ENCODE measurements at places on chromosomes 5 and 9.

DNA sequence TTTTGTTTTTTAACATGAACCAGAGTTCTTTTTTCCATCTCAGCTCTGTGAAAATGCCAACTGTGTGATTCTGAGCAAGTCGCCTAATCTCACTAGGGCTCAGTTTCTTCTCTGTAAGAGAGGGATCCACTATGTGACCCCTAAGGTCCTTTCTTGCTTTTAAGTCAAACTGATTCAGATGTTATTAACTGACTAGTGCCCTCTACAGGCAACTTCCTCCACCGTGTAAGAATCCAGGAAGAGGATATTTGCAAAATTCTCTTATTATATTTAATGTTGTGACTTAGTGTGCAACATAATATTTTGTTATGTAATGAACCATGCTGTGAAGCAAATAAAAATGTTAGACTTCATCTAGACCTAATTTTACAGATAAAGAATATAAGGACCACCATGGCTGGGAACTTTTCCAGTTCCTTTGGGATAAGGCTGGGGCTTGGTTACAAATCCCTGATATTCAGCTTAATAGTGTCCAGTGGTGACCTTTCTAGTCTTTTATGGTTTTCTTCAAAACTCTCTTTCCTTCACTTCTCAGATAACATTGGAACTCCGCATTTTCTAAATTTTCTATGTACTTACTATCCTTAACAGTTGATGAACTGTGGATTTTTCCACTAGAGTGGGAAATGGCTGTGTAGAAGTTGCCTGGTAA, 244.7 kb downstream of the PIK3R1 start:
- DNase-seq, result no peak

DNA sequence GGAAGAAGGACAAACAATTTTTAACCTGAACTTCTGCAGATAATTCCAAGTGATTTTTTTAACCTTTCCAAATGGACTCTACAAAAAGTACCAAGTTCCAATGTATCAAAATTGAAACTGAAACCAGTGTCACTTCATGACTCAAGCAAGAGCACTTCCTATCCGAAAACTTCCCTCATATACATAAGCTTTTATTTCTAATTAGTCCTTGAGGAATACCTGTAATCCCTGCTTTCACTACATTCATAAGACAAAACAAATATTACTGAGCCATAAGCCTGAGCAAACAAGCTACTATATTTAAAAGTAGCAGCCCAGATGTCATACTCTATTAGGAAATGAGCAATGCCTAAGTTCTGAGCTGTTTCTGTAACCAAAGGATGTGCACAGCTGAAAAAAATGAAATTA, 224.4 kb downstream of the EBF1 start:
- no peak for DNase-seq

- DNase-seq, result peak; percentile 71
Observed at GRCh38 chr5:440401-441201, 2.4 kb upstream of the EXOC3 start.

- DNase-seq, result peak; percentile 79
Observed at GRCh38 chr9:137316012-137316981, 14.2 kb upstream of the NRARP start.

- DNase-seq, result no peak
Observed at GRCh38 chr9:21991072-21991959, 2.9 kb downstream of the CDKN2A start.

DNA sequence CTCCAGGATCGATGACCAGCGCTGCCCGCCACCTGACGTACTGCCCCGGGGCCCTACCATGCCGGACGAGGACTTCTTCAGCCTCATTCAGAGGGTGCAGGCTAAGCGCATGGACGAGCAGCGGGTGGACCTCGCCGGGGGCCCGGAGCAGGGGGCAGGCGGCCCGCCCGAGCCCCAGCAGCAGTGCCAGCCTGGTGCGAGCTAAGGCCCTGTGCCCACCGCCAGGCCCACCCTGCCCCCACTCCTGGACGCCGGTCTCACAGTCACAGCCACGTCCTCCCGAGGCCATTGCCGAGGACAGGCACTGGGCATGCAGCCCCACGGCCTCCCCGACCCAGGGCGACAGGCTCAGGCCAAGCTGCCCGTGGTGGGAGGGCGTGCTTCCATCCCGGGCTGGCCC, 5.5 kb downstream of the DNLZ start:
- DNase-seq, result no peak

- peak; percentile 84 for DNase-seq
Observed at GRCh38 chr5:191036-191948, at the start of gene LRRC14B. TSS of gene LRRC14B (plus strand) at chr5:191495. CDS start at chr5:191539, 44 bp downstream.

DNA sequence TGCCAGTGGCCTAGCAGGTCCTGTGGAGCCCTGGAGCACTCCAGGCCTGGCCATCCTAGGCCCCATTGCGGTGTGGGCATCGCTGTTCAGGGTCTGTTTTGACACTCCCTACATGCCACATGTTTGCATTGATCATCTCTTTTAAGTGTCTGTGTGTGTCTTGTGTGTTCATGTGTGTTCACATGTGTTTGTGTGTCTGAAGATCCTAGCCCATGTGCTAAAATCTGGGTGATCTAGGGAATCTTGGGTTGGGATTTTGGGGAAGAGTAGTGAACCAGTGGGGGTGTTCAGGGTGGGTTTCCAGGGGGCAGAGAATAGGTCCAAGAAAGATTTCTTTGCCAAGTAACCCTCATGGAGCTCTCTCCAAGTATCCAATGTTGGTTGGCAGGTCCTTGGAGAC, 8.4 kb downstream of the PSD2 start:
- no peak for DNase-seq

GRCh38 chr5:64299805-64300204, 134.2 kb downstream of the RNF180 start:
- DNase-seq, result no peak

DNA sequence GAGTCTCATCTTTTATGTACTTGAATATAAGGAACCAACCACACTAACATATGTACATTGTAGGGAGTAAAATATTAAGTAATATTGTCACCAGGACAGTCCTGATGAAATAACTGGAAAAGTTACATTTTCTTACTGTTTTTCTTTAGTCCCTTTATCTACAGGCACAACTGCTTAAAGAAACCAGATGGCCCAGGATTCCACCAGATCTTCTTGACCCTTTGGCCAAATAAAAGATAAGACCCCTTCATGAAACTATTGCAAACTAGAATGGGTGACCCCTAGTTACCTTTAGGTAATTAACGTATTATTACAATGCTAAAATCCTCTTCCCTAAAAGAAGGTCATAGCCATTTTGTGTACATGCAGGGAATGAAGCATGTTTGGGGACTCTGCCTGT, 106.3 kb upstream of the FTMT start:
- no peak for DNase-seq

- no peak for DNase-seq
Observed at GRCh38 chr9:125485471-125486151, 221.4 kb downstream of the MAPKAP1 start.

- no peak for DNase-seq
Observed at GRCh38 chr9:35526087-35526801, 36.3 kb downstream of the RUSC2 start.

- DNase-seq, result no peak
Observed at GRCh38 chr9:8346296-8346695, 546.7 kb upstream of the DMAC1 start.

DNA sequence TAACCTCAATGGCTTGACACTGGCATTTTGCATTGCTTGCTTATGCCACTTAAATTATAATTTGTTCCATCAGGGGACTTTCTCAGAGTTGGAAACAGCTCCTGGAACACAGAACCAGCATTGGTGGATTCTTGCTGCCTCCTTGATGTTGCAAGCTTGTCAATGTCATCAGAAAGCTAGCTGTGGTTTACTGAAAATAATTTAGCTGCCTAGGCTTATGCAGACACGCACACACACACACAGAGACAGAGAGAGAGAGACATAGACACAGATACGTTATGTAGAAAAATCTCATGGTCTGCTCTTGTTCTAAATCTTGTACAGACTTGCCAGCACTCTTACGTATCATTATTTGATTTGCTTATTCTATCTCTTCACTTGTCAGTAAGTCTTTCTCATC, 78.0 kb downstream of the HMHB1 start:
- no peak for DNase-seq

DNA sequence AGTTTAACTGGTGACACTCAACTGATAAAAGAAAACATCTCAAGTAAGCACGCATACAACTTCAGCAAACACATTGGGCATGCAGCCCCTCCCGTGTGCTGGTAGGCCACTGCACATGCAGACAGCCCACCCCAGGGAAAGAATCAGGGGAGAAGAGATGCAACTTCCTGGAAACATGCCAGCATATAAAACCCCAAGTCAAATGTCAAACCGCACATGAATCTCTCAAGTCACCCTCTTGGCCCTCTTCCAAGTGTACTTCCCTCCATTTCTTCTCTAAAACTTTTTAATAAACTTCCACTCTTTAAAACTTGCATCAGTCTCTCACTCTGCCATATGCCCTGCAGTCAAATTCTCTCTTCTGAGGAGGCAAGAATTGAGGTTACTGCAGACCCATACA, 732.7 kb downstream of the SEMA5A start:
- DNase-seq, result no peak

- no peak for DNase-seq
Observed at GRCh38 chr5:170126061-170126460, 20.4 kb downstream of the FOXI1 start.

DNA sequence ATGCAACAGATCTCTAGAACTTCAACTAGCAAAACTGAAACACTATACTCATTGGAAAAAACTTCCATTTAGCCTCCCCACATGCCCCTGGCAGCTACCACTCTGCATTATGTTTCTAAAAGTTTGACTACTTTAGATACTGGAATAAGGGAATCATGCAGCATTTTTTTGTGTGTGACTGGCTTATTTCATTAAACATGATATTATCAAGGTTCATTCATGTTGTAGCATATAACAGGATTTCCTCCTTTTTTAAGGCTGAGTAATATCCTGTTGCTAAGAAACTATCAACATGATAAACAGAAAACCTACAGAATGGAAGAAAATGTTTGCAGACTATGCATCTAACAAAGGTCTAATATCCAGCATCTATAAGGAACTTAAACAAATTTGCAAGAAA, 597.9 kb downstream of the DMRTA1 start:
- DNase-seq, result no peak

DNA sequence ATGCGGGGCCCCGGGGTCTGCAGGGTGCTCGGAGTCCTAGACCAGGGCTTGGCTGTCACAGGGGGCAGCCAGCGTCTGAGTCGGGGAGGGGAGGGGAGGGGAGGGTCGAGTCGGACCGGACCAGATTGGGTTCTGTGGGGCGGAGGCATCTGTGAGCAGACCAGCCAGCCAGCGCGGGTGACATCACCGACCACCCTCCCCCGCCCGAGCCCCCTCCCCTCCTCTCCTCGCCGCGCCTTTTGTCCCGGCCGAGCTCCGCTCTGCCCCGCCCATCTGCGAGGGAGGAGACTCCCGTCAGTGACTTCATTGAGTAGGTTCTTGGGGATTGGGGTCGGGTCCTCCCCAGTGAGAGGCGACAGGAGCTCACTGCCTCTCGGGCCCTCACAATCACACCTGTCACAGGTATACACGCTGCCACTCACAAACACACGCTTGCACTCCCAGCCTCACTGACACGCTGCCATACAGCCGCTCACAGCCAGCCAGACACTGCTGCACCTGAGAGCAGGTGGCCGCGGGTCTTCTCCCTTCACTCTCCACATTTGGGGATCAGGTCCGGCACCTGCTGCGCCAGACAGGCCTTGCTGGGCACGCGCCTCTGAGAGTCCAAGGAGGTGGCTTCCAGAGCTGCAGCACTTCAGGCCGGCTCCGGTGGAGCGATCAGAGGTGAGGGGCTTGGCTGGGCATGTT, 546 bp downstream of the DNAJB5 start:
- DNase-seq, result peak; percentile 87

DNA sequence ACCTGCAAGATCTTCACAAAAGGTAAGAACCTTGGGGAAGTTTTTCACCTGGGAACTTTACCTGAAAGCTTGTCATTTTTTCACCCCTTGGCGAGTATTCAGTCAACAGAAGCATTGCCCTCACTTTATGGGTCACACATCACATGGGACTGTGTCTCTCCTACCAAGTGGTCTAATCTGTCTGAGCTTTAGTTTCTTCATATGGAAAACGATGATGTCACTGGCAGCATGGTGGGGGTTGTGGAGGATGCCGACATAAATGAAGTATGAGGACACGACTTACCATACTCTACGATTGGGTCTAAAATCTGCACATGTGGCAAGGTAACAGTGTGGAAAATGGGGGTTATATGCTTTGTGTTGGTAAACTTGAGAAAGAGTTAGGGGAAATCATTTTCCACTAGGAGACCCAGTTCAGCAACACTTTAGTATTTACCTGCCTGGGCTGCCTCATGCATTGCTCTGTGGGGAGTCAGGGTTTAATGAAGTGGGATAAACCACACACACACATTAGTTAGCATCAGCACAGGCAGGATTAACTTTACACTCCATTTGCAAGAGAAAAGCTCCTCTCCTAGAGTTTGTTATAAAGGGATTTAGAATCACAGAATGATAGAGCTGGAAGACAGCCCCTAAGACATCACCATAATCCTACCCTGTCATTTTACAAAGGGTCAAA, 19.8 kb upstream of the PAX5 start:
- DNase-seq, result no peak

- DNase-seq, result peak; percentile 85
Observed at GRCh38 chr9:132238992-132239391, 77.1 kb downstream of the NTNG2 start.

DNA sequence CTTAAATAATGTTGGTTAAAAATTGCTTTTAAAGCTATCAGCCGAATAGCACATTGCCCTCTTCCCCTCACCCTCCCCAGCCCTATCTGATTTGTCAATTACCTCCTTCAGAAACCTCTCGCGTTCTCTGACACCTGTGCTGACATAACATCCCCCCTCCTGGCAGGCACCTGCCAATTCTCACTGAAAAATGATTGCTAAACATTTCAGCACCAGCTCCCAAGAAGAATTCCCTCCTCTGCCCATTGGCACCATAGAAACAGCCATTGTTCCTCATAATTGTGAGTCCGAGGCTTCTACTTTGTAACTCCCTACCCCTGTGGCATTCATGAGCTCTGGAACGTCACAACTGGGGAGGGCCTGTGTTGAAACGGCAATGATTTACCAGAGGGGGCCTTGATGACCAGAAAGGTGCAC, 20.2 kb downstream of the CDH6 start:
- no peak for DNase-seq

DNA sequence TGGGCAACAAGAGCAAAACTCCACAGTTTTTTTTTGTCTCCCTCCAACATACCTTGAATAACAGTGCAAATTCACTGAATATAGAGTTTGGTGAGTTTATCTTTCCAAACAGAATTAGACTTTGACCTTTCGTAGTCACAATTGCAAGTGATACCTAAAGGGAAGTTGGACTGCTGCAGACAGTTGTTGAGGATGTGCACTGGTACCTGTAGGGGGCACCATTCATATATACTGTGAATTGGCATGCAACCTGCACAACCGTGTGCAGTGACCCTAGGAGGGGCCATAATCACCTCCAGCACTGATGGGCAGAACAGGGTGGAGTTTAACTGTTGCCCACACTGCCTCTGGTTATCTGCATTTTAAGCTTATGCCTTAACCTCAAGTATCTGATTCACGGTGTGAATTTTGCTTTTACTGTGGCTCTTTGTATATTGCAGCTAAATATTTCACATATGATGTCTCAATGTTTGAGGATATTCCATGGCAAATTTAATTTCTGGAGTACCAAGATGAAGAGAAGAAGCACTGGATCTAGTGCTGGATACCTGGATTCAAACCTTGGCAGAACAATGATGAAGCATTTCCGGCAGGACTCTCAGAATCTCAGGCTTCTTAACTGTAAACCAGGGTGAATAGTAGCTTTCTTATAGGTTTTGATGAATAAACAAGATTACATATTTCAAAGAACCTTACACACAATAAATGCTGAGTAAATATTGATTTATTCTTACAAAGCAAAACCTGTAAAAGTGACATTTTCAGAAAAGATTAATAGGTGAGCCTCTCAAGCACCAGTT, 144.3 kb downstream of the ACTBL2 start:
- no peak for DNase-seq

Data from spleen (tissue), 13 donors.